ENCODE measurements at places on chromosomes 4 and X. TPM values are rescaled to one million over a fixed set of nuclear protein-coding genes. Genes with fewer than 3 reads are reported as not detected.

DNA sequence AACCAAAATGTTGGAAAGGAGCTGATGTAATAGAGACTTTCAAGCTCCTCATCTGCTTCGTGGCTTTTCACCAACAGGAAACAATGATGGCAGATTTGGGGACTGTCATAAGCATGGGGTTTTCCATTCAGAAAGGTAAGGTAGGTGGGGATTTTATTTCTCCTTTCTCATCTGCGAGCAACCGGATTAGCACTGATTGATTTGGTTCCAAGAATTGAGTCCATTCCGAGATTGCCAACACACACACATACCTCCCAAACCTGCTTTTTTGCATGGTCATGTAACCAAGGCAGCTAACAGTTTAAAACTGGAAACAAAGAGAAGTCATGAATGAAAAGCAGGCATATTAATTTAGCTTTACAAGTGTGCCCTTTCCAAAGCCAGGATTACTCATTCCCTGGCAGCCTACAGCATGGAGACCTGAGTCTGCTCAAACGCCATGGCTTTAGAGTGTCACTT, 63.0 kb upstream of the LNX1 start:
- DNase-seq = peak; percentile 55

DNA sequence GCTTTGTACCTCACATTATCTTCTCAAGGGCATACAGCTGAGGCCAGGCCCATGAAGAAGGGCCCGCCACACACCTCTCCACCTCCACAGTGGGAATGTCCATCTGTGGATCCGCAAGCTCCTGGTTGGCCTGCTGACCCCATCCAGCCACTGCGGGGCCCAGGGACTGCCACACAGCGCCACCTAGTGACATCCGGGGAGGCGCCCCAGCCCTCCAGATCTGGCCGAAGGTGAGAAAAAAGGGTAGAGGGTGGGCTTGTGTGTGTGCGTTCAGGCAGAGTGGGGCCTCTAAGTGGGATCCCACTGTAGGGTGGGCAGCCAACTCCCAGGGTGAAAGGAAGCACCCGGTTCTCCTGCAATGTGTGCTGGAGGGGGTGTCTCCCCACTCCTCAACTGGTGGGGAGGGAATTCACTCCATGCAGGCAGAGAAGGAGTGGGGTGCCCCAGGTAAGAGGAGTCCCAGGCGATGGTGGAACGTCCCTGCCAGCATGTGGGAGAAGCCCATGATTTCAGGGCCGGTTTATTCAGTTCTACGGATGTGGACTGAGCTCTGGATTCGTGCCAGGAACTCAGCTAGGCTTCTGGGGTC, 117.3 kb downstream of the ENPP6 start:
- DNase-seq = peak; percentile 35

DNA sequence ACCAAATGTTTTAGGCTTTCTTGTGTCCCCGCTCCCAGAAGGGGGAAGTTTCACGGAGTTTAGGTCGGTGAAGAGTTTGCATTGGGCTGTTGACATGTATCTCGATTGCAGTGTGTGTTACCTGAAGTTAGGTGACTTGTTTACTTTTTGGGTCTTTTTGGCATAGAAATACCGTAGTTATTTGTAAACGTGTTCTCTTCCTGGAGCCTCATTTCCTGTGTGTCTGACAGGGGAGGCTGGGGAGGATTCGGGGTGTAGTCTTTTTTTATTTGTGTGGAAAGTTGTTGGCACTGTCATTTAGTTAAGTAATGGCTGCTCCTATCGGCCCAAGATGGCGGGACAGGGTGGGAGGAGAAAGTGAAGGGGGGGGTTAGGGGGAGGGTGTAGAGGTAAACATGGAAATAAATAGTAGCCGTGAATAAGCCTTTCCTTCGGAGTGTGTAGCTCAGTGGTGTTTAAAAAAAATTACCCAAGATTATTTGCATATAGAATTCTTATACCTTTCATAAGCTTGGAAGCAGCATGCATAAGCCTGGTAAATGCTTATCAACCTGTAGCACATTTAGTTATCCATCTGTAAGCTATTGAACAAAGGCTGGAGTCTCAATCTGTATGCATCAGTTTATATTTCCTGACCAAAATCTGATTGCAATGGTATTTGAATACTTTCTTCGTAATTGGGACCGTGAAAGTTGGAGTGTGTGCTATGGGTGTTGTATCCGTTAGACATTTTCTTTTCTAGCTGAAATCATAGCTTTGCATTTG, 1.6 kb downstream of the KDM6A start:
- DNase-seq = peak; percentile 38

DNA sequence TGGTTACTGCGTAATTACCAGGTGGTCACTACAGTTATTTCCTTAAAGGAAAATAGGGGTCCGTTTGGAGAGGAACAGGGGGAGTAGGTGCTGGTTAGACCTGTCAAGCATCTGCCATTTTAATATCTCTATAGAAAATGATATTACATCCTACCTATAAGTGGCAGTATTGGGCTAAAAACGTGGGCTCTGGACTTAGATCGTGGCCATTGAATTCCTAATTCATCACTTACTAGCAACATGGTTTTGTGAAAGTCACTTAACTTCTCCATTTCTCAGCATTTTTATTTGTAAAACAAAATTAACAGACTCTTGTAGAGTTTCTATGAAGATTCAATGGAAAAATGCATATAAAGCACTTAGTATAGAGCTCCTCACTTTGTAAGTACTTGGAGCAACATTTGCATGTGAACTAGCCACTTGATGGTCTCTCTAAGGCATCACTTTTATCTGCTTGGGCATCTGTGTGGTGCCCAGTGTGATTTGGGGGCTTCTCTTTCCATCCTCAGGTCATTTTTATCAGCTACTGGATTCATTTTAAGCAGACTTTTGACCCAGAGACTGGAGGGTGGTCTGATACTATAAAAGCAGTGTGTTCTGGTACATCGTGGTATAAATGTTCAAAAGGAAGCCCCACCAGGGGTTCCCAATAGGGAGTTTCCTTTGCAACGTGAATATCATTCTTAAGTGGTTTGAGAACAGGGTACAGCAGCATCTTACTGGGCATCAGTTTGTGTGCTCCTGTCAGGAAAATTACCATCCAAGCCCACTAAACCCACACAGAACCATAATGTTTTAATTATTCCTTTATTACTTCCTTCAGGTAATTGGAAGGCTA, 42.7 kb upstream of the RASSF6 start:
- DNase-seq = peak; percentile 91

- DNase-seq = no peak
Measured at GRCh38 chr4:184392748-184393559, 81.4 kb downstream of the IRF2 start.

XG gene
- not detected for total RNA-seq

FNIP2 gene
- 5.2 TPM for total RNA-seq

MAGEB6 gene
- not detected for total RNA-seq

IL1RAPL2 gene
- total RNA-seq = 0.52 TPM

GRCh38 chr4:123446865-123447474, 50.4 kb downstream of the SPRY1 start:
- no peak for DNase-seq

DNA sequence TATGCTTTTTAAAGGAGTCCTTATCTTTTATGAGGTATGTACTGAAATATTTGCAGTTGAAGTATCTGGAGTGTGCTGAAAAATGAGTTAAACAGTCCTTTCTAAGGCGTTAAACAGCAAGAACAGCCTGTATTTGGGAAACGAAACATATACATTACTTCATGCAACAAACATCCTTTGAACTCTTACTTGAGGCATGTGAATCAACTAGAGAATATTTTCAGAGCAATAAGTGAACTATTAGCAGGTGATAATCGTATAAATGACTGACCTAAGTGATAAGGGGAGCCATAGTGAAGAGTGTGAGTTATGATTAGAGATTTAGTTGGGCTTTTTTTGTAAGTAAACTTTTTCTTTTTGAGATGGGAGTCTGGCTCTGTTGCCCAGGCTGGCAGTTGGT, 45.9 kb upstream of the RHOH start:
- no peak for DNase-seq

NXF3 gene
- total RNA-seq = 1.2 TPM

MTMR8 gene
- 0.46 TPM for total RNA-seq

NOX1 gene
- total RNA-seq = not detected

RAB33A gene
- total RNA-seq = not detected

- no peak for DNase-seq
Measured at GRCh38 chrX:78687586-78687985, 28.5 kb upstream of the RTL3 start.

DNA sequence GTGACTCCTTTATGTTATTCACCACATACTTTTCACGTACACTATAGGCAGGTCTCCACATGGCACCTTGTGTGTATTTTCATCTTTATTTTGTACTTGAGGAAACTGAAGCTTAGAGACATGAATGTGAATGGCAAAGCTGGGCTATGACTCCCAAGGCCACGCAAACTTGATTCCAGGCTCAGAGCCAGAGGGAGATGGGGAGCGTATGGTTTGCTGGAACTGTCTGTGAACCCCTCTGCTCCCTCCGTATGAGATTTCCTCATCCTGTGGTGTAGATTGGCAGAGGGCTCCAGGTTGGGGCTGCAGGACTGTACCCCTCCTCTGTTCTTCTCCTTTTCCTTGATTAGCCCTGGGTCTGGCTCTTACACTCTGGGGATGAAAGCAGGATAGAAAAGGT, 16.1 kb upstream of the STARD8 start:
- DNase-seq = no peak

- no peak for DNase-seq
Measured at GRCh38 chr4:83195269-83195668, 80.7 kb upstream of the PLAC8 start.

DNA sequence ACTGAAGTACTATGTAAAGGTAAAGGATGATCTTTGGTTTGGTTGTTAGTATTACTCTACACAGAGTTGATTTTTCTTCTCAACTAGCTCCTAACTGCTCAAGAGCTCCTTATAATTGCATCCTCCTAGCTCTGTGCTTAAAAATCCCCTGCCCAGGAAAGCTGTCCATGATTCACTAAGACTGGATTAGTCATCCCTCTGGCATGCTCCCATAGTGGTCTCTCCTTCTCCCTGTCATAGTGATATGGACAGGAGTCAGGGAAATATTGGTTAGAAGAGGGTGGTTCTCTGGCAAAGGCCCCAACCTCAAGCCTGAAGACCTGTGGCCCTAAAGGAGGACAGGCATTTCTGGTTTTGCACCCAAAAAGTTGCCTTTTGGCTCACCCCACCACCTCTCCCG, 242.3 kb upstream of the KCNIP4 start:
- DNase-seq = peak; percentile 93

GRCh38 chrX:153460826-153461225, 9.6 kb downstream of the HAUS7 start:
- peak; percentile 57 for DNase-seq

DNA sequence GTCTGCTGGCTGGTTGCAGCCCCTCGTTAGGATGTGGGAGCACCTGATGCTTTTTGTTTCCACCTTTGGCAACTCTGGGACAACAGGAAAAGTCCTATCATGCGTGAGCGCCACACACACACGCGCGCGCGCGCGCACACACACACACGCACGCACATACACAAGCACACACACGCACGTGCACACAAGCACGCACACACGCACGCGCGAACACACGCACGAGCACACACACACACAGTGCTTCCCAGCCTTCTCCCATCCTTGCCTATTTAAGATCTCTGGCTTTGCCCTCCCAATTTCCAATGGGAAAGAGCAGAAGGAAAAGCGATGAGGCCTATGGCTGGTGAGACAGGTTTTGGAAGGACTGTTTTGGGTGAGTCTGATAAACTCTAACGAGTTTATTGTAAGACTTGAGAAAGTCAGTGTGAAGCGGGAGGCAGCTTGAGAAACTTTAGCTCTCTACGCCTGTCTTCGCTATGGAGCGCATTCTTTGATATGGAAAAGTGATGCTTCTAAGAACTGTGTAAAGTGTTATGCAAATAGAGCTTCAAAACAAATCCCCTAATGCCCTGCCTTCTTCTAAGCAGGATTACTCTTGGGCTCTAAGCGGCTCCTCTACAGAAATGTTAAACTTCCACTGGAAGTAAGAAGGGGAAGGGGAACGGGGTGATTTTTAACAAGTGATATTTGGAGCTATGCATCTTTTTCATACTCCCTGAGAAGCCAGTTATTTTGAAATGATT, 11.8 kb downstream of the SUPT20HL1 start:
- DNase-seq = no peak

DNA sequence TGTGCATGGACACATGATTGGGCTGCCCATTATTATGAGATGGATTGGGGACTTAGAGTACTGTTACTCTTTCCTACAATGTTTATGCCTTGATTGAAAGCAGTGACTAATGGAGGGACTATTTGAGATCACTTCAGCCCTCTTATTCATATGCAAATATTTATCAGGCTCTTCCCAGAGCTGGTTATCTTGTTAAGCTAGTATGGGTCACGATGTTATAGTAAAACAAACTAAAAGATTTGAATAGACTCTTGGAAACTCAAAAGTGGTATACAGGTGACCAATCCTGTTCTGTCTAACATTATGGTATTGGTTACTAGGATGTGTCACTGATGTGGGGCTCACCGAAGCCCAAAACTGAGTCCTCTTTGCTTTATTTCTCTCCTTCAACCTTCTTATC, 306.2 kb upstream of the CASK start:
- DNase-seq = no peak

- no peak for DNase-seq
Measured at GRCh38 chrX:39576041-39576872, 521.5 kb downstream of the BCOR start.

GRCh38 chr4:112315446-112315845, 18.3 kb downstream of the ALPK1 start:
- DNase-seq = no peak

- no peak for DNase-seq
Measured at GRCh38 chr4:47372561-47372960, 90.9 kb downstream of the COMMD8 start.

- DNase-seq = no peak
Measured at GRCh38 chrX:53028678-53029077, 19.9 kb upstream of the GPR173 start.

DNA sequence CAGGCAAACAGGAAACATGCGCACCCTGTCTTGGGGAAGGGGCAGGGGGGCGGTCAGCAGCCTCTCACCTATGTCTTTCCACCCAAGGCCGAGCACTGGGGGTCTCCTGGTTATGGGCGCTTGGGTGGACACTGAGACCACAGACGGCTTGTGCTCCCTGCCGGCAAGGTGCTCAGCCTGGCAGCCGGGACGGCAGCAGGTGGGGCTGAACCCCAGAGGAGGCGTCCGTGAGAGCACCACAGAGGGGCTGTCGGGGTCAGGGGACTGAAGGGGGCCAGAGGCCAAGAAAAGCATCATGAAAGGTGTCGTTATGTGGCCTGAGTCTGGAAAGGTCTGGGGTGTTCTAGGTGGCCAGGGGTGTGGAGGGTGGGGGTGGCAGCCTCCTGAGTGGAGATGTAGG, 19.6 kb downstream of the DOK7 start:
- DNase-seq = no peak

SLC6A14 gene
- total RNA-seq = not detected

DNA sequence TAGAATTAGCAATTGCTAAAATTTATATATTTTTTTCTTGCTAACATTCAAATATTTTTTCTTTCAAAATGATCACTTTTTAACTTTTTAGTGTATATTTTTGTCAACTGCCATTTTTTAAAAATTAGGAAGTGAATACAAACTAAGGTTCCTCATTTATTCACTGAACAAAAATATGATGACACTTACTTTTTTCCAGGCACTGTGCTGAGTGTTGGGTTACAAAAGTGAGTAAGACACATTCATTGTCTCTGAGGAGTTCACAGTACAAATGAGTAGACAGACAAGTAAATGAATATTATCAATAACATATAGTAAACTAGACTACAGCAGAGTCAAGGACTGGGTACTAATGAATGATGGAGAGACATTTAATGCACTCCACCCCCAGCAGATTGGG, 543.5 kb downstream of the PDHA2 start:
- DNase-seq = no peak

PRRG1 gene
- total RNA-seq = 10.8 TPM

SYTL4 gene
- total RNA-seq = 3.2 TPM

Measured in PC-3 (cell line).